NCI-H446 (cell line): ENCODE measurements at places on chromosomes 11 and 22.
A peak's percentile ranks its signal among the peaks of the same experiment; 100 is the strongest.

DNA sequence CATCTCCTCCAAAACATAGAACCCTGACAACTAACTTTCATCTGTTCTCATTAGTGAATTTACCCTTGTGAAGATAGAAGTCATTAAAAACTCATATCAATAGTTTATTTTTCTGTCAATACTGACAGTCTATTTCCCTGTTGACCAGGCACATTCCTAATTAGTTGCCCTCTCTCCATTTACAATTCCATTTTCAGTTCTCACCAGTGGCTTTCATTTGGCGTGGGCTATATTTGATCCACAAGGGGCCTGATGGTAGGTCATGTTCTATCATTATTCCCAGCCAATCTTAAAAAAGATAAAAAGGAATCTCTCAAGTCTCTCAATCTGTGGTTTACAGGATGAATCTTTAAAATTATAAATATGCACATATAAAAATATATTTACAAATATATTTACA is 3.9 kb upstream of the AKIP1 start:
- DNase-seq: no peak

GRCh38 chr11:113484223-113484622 is 9.0 kb upstream of the DRD2 start:
- DNase-seq: no peak

- DNase-seq: no peak
These were observed 30.3 kb downstream of the PDGFB start for GRCh38 chr22:39214383-39215069.

DNA sequence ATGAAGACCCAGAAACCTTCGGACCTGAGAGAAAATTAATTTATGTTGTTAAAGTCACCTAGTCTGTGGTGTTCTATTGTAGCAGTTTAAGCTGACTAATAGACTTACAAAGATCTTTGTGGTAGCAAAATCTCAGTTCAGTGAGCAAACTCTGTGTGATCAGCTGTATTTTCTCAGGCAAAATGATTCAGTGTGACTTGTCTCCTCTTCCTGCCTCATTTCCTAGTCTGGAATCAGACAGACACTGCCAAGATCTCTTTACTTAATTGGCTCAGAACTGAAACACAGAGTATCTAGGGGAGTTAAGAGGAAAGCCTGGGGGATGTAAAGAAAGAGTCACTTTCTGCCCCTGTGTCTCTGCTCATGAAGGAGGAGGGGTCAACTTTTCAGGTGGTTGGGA is 564.7 kb downstream of the KCNA4 start:
- DNase-seq: no peak

GRCh38 chr11:78870655-78871054 is 296.0 kb upstream of the NARS2 start:
- no peak for DNase-seq

GRCh38 chr22:19810381-19811201 is 44.1 kb downstream of the GNB1L start:
- DNase-seq: peak; percentile 22

DNA sequence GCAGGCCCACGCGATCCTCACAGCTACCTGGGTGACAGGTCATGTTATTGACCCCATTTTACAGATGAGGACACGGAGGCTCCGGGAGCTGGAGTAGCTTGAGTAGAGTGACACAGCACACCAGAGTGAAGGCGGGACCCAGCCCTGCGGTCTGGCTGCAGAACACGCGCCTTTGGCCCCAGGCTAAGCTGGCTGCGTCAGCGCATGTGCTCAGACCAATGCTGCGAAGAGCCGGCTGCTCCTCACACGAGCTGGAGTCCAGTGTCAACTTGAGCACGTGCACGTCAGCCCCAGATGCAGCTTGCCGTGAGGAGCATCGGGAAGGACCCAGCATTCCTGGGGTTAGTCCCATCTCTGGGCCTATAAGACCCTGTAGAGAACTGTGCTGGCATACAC is 49.9 kb downstream of the SCUBE1 start:
- no peak for DNase-seq

DNA sequence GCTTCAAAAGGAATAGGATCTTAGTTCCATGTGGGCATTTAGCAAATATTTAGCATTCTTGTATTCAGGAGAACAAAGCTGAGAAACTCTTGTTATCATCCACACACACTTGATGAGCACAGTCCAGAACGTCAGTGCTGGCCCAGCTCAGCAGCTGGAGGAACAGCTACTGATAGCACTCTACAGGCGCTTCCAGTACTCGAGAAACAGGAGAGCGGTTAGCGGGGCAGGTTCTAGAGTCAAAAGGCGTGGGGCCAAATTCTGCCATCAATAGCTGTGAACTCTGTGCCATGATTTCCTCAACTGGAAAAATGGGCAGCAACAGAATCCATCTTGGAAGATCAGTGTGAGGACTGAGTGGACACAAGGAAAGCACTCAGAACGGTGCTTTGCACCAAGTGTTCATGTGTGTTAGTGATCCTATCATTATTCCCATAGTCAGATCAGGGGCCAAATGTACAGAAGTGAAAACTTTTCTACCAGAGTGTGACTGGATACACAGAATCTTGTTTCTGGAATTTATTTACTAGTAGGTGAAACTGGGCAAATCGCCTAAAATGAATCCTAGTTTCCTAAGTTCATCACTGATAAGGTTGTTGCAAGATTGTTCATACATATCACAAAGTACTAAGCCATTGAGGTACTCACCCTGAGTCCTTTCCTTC is 3.2 kb downstream of the JOSD1 start:
- no peak for DNase-seq

- no peak for DNase-seq
These were observed 80.2 kb downstream of the RPS6KA4 start for GRCh38 chr11:64438986-64439771.

GRCh38 chr11:107590460-107591377 is at the start of gene ELMOD1:
ELMOD1 (plus strand) TSS chr11:107591147; CDS start chr11:107618190, 27,043 bp downstream.
- peak; percentile 46 for DNase-seq

GRCh38 chr11:47943721-47944586 is 36.4 kb upstream of the PTPRJ start:
- no peak for DNase-seq

DNA sequence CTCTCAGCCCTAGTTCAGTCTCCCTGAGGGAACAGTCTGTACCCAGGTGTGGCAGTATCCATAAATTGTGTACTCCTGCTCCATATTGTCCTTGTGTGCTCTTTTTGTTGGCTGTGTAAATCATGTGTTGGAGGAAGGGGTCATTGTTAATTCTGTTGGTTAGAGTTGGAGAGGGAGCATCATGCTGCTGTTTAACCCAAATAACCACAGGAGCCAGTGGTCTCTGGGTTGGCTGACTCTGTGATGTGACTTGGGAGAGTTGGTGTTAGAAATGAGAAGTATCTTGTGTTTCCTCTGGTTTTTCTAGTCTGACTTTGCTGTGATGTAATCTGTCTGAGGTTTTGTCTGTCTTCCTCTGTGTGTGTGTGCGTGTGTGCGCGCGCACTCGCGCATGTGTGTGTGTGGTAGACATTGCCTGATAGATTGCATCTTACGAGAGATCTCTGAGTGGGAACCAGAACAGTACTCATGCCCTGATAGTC is 30.5 kb downstream of the CTNND1 start:
- no peak for DNase-seq

DNA sequence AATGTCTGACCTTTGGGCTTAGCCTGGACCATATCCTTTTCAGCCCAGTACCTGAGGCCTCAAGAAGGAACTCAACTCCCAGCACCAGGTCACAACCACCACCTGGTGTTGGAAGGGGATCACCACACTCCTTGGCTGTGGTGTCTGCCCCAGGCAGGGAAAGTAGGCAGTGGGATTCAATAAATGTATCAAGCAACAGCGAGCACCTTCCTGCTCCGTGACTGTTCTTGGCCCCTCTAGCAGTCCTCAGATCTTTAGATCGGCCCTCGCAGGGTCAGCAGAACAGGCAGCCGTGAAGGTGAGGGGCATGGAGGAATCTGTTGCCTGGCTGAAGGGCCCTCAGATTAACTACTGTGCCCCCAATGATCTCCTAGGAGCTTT is 15.9 kb downstream of the ARFGAP2 start:
- no peak for DNase-seq

GRCh38 chr22:49998718-49999062 is 13.9 kb downstream of the IL17REL start:
- no peak for DNase-seq

- DNase-seq: no peak
These were observed 37.6 kb downstream of the LIF start for GRCh38 chr22:30208631-30209603.

DNA sequence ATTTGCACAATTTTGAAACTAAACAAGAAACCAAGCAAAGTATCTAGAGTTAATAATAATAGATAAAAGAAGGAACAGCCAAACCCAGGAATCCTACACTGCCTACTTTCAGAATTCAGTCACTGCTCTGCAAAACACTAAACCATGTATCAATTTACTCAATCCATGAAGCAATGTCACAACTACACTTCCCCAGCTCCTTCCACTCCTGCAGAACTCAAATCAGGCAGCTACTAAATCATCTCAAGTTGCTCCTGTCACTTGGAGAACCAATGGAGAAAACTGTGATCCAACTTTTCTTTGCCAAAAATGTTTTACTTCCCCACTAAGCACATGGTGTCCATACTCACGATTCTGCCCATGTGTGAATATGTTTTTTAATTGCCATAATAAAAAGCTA is 24.9 kb upstream of the C11orf58 start:
- no peak for DNase-seq

DNA sequence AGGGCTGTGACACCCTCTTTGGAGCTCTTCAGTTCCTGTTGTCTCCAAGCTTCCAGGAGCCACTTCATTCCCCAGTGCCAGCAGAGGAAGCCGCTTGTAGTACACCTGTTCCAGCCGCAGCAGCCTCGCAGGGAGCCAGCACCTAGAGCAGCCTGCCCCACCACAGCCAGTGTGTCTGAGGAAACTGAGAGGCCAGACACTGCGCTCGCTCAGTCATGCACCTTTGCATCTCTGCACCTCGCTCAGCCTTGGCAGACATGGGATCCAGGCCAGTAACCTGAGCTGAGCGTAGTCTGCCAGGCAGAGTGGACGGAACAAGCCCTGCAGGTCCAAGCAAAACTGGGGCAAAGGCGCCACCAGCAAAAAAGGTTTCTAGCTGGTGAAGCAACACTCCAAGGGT is 1072.1 kb downstream of the JRKL start:
- no peak for DNase-seq

GRCh38 chr22:19526702-19527111 is 2.5 kb upstream of the CLDN5 start:
- DNase-seq: no peak

GRCh38 chr11:123247813-123248379 is 52.8 kb upstream of the CLMP start:
- DNase-seq: no peak

DNA sequence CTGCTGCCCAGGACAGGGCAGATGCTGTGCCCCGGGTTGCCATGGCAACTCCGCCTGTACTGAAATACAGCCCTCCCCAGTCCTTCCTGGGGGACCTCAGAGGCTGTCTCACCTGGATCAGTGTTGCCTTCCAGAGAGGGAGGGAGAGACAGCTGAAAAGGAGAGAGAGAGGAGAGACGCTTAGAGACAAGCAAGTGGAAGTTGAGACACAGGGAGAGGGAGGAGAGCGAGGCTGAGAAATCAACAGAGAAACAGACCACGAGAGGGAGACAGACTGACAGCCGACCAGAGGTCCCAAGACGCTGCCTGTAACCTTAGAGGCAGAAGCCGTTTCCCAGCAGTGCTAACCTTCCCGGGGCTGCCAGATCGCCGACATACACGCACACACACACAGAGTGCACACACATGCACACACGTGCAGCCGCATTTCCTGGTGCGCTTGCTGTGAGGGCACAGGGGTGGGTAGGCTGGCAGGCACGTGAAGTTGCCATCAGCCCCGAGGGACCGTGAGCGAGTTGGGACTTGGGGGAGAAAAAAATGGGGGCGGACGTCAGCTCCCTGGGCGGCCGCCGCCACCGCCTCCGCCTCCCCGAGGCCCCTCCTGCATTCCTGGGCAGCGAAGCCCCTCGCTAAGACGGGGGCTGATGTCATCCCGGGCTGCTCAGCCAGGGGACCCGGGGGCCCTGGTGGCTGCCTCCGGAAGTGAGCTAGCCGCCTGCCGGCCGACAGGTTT is 88.6 kb upstream of the CRYBB3 start:
- DNase-seq: peak; percentile 27

GRCh38 chr11:67538823-67539505 is 15.7 kb upstream of the CABP2 start:
- DNase-seq: no peak

- DNase-seq: peak; percentile 51
These were observed at the start of gene RIC3 for GRCh38 chr11:8168485-8169257. RIC3 (minus strand) TSS chr11:8169025; CDS start chr11:8168989, 36 bp downstream.

DNA sequence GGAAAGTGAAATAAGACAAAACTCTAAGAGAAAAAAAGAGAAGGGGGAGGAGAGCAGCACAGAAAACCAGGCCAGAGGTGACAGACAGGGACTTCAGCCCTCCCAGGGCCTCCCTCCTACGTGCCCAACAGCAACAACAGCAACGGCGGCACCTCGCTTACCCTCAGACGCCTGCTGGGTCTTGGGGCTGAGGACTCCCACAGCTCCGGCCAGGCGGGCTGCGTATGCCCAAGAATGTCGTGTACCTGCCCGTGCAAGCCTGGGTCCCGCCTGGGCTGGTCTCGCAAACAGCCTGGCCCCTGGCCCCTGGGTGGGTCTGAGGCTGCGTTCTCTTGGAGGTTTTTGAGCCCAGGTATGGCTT is 30.5 kb downstream of the ARAP1 start:
- DNase-seq: no peak

GRCh38 chr11:18168372-18168771 is 4.3 kb upstream of the MRGPRX4 start:
- DNase-seq: no peak

DNA sequence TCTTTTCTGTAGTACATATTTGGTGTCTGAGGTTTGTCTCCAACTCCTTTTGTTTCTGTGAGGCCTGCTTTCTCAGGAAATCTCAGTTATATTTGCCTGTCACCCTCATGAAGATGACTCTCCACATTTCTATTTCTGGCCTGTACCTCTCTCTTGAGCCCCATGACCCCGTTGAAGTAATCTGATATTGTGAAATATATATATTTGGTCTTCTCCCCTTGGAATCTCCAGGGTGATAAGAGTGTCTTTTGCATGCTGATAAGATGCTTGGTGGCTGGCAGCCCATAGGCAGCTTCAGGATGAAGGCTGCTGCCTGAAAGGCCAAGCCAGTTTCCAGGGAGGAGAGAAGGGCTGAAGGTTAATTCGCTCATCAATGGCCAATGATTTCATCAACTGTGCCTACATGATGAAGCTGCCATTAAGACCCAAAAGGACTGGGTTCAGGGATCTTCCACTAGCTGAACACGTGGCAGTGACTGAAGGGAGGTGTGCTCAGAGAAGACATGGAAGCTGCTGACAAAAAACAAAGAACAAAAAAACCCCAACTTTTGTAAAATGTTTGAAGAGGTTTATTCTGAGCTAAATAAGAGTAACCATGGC is 67.4 kb downstream of the MICAL2 start:
- DNase-seq: no peak

GRCh38 chr22:43884600-43885318 is 7.1 kb downstream of the PNPLA5 start:
- DNase-seq: peak; percentile 72

GRCh38 chr11:66101066-66101464 is 31.0 kb downstream of the PACS1 start:
- DNase-seq: no peak

GRCh38 chr11:18650859-18651557 is 16.9 kb upstream of the SPTY2D1 start:
- peak; percentile 63 for DNase-seq

GRCh38 chr11:110858547-110858921 is 146.3 kb upstream of the ARHGAP20 start:
- no peak for DNase-seq
